ENCODE measurements at places on chromosomes 12 and 14. TPM values are rescaled to one million over a fixed set of nuclear protein-coding genes. Genes with fewer than 3 reads are reported as not detected.

The NIN gene
- total RNA-seq: 22.2 TPM

The GRIN2B gene
- total RNA-seq: not detected

The SLC5A8 gene
- total RNA-seq: 0.12 TPM

DNA sequence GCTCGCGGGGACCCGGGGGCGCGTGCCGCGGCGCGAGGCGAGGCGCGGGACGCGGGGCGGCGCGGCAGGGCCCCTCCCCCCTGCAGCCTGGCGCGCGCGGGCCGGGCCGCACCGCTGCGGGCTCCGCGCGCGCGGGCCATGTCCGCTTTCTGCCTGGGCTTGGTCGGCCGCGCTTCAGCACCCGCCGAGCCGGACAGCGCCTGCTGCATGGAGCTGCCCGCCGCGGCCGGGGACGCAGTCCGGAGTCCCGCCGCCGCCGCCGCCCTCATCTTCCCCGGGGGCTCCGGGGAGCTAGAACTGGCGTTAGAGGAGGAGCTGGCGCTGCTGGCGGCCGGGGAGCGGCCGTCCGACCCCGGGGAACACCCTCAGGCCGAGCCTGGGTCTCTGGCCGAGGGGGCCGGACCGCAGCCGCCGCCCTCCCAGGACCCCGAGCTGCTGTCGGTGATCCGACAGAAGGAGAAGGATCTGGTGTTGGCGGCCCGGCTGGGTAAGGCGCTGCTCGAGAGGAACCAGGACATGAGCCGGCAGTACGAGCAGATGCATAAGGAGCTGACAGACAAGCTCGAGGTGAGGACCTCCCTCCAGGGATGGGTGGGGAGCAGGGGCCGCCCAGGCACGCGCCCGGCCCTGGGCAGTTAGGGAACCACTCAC, 820 bp downstream of the BICDL1 start:
- peak overlapping the region; percentile 69 for H3K4me3 ChIP-seq
- H3K27ac ChIP-seq: no peak overlapping the region

GRCh38 chr12:27861428-27862167, 81.6 kb upstream of the MANSC4 start:
- H3K27me3 ChIP-seq: no peaks in the 10 kb centered on the region
- no peak overlapping the region for H3K4me3 ChIP-seq
- no peaks in the 10 kb centered on the region for H3K36me3 ChIP-seq
- no peak overlapping the region for H3K27ac ChIP-seq
- DNase-seq: no peak

GRCh38 chr14:49961270-49962222, 68.7 kb downstream of the ARF6 start:
- no peaks in the 10 kb centered on the region for H3K36me3 ChIP-seq
- H3K27me3 ChIP-seq: no peaks in the 10 kb centered on the region
- no peak overlapping the region for H3K27ac ChIP-seq
- peaks cover 19% of the 10 kb centered on the region for H3K4me1 ChIP-seq

GRCh38 chr14:54366736-54367735, 29.8 kb upstream of the CDKN3 start:
- H3K27ac ChIP-seq: peak overlapping the region; percentile 93
- no peaks in the 10 kb centered on the region for H3K36me3 ChIP-seq
- H3K4me1 ChIP-seq: peaks cover 34% of the 10 kb centered on the region
- H3K27me3 ChIP-seq: no peaks in the 10 kb centered on the region
- H3K4me3 ChIP-seq: no peak overlapping the region

GRCh38 chr14:53180272-53181221, 27.4 kb upstream of the DDHD1 start:
- H3K4me3 ChIP-seq: no peak overlapping the region
- H3K4me1 ChIP-seq: peaks cover 5% of the 10 kb centered on the region
- no peak for DNase-seq
- no peaks in the 10 kb centered on the region for H3K36me3 ChIP-seq

GRCh38 chr14:99441918-99442317, 38.7 kb downstream of the SETD3 start:
- no peaks in the 10 kb centered on the region for H3K4me1 ChIP-seq
- peaks cover 17% of the 10 kb centered on the region for H3K36me3 ChIP-seq
- no peak overlapping the region for H3K4me3 ChIP-seq
- H3K27me3 ChIP-seq: no peaks in the 10 kb centered on the region
- DNase-seq: no peak

Data from progenitor cell of endocrine pancreas (in vitro differentiated cells).